ENCODE measurements at places on chromosomes 5 and 9.
A peak's percentile ranks its signal among the peaks of the same experiment; 100 is the strongest.

- no peak for DNase-seq
Measured at GRCh38 chr9:97220894-97221477, 86.5 kb upstream of the CCDC180 start.

DNA sequence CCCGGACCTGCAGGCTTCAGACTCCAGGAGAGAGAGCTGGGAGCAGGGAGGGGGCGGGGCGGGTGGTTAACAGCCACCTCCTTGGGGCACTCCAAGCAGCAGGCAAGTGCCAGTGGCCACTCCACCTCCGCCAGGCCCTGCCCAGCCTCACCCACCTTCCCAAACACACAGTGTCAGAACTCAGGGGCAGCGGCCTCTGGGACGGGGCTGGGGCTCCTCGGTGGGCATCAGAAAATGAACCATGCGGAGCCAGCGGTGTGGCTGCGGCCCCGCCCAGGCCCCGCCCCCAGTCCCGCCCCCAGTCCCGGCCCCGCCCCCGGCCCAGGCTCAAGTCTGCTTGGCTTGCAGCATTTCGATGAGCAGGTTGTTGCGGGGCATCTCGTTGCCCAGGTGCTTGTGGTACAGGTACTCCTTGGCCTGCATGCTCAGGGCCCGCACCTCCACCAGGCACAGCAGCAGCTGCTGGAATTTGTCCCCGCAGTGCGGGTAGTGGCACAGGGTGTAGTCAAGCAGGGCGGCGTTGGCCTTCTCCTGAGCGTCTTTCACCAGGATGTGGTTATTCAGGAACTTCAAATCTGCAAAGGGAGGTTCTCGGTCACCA is 24.7 kb downstream of the NR5A1 start:
- no peak for DNase-seq

DNA sequence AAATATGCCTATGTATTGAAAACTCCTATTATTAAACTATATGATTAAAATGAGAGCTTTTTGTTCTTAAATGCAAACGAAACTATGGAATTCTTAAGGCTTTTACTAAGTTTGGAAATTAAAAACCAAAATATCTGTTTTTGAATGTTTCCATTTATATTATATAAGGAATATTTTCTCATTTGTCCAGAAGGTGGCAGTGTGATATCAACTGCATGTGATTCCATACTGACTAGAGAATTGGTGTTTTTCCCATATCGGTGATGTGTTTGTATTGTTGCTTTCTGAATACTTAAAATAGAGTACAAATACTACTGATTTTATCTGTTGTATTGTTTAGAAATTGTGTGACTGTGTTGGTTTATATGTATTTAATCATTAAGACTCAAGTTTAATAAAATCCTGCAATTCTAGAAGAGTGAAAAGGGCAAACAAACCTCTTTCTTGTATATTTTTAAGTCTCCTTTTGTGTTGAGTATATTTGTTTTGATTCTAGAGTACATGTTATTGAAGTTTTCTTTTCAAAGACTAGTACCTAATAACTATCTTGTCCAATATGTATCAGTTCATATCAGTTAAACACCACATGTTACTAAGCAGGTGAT is 320.8 kb downstream of the CCDC171 start:
- peak; percentile 70 for DNase-seq

GRCh38 chr9:90899287-90899686 is 97.7 kb downstream of the SYK start:
- DNase-seq, result no peak

DNA sequence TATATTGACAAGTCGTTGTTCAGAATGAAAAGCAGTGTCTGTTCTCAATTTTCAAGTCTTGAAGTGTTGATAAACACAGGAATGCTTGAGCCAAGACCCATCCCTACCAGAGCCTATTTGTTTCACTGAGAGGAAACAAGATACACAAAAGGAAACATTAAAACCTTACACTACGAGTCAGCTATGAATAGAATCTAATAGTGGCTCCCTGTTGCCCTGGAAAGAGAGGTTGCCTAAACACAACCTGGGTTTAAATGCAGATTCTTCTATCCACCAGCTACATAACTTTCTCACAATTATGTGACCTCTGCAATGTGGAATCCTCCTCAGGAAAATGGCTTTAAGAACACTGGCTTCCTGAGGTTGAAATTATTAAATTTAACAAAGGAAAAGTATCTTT is 29.1 kb upstream of the BNC2 start:
- no peak for DNase-seq

DNA sequence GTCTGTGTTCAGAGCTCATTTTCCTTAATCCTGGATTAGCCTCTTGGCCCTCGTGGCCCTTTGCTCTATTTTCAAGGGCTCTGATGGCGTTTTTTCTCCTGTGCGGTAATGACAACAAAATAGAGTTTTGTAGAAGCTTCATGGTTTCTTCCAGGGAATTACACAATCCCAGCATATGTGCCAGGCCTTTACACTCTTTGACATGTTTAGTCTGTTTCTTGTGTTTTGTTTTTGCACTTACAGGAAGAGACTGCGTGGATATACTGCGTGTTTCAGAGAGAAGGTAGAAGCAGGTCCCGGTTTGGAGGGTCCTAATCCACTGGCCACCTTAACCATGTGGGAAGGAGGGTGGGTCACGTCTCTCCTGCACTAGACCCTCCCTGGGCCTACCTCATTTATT is 400.2 kb upstream of the IRX4 start:
- DNase-seq, result no peak

DNA sequence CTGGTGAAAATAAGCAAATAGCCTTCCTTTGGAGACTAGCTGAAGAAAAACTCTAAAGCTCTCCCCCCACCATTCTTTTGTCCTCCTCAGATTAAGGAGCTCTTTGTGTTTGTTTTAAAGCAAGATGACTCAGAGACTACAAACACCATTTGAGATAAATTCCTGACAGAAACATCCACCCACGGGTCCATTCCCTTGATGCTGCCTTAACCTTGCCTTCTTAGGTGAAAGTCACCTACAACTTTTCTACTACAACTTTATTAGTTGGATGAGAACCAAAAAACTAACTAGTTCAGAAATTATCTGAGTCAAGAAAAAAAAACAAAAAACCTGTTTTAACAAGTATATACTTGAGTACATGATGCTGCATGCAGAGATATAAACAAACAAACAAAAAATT is 831.1 kb downstream of the NR2F1-AS1 start:
- DNase-seq, result no peak

GRCh38 chr9:86580688-86581087 is 226.5 kb upstream of the TUT7 start:
- no peak for DNase-seq

- DNase-seq, result no peak
Measured at GRCh38 chr5:11602298-11602697, 301.9 kb downstream of the CTNND2 start.

GRCh38 chr9:37937366-37937765 is 33.4 kb upstream of the SLC25A51 start:
- no peak for DNase-seq

DNA sequence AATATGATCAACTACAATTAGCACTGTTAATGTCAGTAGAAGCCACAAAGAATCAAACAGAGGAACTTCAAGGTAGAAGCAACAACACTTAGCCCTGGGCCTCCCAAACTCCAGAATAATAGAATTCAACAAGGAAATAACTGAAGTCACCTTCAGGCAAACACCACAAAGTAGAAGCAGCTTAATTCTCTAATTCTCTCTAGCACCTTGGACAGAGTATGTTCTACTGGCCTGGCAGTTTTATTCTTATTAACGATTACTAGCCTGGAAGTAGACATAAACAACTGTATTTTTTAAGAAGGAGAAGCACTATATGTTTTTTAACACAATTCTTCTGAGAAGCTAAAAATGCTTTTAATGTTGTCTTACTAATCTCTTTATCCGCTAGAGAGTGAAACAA is 911.9 kb downstream of the DTWD2 start:
- DNase-seq, result no peak

GRCh38 chr5:138833080-138833479 is 42.1 kb downstream of the LRRTM2 start:
- no peak for DNase-seq

GRCh38 chr5:159992566-159992965 is 16.4 kb upstream of the TTC1 start:
- DNase-seq, result no peak

DNA sequence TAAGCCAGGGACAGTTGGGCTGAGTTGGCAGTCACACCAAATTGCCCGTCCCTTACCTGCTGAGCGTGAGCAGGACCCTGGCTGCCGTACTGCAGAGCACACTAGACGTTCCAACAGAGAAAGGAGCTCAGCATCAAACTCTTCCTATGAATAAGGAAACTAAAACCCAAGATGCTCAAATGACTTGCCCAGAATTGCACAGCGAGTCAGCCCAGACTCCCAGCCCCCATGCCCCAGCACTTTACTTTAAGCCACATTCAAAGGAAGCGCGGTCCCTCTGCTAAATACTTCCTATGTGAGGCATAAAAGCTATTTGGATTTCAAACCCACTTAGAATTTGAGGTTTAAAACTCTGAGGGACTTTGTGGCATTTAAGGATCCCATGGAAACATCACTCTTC is 23.9 kb downstream of the PAX5 start:
- no peak for DNase-seq

GRCh38 chr9:81565144-81565543 is 124.2 kb downstream of the TLE1 start:
- DNase-seq, result no peak

DNA sequence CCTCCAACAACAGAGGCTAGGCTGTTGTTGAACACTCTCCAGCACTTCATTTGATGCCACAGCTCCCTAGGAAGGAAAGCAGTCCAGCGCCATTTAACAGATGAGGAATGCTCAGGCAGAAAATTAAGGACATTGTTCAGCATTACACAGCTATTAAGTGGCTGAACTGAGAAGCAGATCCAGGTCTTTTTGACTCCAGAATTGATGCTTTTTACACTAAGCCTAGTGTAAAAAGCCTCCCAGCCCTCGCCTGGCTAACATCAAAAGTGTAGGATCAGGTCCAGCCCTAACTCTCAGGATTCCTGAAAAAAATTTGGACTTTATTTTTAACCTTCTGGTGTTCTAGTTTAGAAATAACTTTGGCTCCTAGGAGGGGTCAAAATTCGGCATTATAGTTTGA is 106.4 kb upstream of the SMC5 start:
- no peak for DNase-seq

DNA sequence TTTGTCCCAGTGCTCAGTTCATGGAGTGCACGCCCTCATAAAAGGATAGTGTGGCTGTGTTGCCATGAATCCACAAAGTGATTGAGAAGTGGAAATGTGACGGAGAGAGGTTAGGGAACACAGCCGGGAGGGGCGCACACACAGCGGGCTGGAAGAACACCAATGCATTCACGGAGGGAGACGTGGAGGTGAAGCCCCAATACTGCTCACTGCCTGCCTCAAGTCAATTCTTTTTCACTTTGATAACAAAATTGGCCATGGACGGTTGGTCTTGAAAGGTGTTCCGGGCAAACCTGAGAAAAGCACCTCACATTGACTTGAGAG is 424.1 kb downstream of the MED10 start:
- no peak for DNase-seq

GRCh38 chr5:118968925-118969375 is 19.4 kb downstream of the DTWD2 start:
- DNase-seq, result no peak

Data from NCI-H1105 treated with DMSO at 0.1 percent for 48 hours (cell line).